Caco-2 (cell line): ENCODE measurements at places on chromosomes 5 and 9.

- no peak for DNase-seq
Observed at GRCh38 chr5:126658561-126658960, 57.8 kb downstream of the PHAX start.

DNA sequence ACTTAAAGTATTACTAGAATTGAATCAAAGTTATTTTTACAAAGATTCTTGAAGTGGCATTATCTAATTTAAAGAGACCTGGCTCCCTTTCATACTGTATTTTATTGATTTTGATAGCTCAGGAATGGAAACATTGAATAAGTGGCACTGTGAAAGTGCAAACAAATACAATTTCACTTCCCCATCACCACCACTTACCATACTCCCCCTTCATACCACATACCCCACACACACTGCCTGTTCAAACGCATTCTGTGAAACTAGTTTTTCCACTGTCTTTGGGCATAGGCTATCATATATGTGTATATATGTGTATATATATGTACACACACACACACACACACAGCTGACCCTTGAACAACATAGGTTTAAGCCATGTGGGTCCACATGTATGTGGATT is 62.1 kb upstream of the ATG10 start:
- no peak for DNase-seq

DNA sequence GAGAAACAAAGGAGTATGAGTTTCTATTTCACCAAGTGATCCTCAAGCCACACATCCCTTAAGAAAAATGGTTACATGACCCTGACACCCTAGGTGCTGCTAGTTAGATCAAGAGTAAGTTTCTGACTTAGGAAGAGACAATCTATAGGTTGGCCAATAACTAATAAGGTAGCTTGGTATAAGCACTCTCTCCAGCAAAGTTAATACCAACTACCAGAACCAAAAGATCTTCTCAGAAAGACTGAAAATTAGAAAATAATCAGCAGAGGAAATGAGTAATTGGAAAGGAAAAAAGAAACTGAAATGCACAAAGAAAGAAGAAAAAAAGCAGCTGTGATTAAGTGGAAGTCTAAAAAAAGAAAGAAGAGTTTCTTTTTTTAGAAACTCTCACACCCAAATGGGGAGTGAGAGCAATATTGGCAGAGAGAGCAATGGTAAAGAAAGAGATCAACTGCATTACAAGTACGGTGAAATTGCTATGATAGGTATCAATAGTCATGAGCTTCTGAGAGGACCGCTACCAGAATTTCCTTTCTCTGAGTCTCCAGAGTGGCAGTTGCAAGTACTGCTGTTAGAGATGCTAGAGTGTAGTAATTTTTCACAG is 195.5 kb downstream of the TMEM167A start:
- DNase-seq, result no peak

DNA sequence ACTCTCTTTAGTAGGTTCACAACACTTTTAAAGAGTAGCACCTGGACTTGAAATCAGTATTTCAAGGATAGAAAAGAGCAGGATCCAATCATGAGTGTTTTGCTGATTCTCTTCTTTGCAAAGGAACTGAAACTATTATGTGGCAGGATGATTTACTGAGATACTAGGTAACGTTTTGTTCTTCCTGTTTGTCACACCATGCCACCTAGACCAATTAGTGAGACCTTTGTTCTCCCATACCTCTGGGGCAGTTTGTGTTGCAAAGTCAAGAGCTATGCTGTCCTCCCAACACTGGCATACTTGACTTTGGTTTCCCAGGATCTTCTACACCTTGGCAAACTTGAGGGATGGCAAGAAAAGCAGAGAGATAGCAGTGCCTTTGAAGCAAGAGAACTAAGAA is 43.4 kb downstream of the PPP1R2B start:
- DNase-seq, result no peak

DNA sequence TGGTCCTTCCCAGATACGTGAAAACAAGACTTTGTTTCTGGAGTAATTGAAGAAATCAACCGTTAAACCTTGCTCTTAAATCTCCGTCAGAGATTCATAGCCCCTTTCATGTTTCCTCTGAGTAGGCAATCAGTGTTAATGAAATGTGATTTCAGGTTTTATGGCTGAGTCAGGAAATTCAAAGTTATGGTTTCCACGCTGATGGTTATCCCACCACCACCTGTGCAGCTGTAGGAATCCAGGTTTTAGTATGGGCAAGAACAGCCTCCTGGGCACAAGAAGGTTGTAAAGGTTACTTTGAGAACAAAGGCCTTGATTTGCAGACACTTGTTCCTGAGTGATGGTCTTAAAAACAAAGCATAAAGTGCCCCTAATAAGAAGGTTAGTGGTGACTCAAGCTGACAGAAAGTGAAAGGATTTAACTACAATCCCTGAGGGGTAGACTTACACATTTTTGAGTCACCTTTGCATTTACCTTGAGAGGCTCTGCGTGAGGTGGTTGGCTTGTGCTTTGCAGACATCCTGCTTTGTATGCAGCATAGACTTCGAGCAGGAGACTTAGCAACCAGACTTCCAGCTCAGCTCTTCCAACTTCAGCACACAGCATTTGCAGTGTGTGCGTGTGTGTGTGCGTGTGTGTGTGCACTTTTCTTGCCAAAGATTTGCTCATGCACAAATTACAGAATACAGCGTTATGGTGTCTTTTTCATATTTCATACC is 159.6 kb downstream of the TLE4 start:
- DNase-seq, result no peak

DNA sequence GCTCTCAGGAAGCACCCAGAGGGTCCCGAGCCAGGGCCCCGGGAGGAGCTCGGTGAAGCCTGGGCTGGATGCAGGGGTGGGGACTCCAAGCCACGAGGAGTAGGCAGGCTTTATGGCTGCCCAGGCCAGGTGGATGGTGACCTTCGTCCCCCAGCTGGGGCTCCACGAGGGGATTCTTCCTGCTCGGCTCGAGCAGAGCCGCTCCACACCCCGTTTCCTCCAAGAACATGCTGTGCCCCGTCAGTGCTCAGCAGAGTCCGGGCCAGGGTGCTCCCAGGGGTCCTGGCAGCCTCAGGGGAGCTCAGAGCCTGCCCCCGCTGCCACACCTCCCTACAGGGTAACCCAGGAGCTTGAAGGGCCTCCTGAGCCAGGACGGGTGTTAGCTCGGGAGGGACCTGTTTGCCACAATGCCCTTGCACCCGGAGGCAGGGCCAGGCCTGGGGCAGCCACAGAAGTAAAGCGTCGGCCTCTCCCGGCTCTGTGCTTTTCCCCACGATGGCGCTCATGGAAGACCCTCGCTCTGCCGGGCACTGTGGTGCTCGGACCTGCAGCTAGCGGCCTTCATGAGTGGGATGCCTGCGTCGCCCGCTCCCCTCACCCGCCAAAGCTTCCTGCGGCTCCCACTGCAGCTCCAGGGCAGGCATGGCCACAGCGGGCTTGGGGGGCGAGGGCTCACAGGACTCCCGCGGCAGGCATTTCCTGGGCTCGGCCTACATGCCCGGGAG is 86.8 kb downstream of the KCNT1 start:
- DNase-seq, result no peak

DNA sequence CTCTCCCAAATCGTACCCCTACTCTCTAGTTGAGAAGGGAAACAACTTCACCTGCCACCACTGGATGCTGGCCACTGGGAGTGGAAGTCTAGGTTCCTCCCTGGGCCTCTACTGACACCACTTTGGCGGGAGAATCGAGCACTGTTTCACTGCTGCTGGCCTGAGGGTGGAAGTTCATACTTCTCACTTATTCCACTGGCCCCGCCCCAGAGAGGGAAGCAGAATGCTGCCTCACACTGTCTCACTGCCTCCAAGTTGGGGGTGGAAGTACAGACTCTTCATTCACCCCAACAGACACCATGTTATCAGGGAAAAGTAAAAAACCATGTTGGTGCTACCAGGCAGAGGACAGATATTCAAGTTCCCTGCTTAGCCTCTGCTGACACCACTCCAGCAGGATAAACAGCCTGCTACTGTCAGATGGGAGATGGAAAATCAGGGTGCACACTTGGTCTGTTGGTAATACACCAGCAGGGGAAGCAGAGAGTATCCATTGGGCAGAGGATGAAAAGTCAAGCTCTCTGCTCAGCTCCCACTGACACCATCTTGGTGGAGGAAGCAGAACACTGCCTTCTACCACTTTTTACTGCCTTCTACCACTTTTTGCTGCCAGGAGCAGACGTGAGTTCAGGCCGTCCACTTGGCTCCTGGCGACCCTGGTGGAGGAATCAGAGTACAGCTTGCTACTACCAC is 159.4 kb downstream of the SIL1 start:
- no peak for DNase-seq

GRCh38 chr9:133284362-133284761 is 9.4 kb upstream of the ABO start:
- DNase-seq, result no peak

GRCh38 chr5:88545338-88545737 is 276.7 kb upstream of the TMEM161B start:
- DNase-seq, result no peak

GRCh38 chr9:26034786-26035185 is 356.5 kb upstream of the TUSC1 start:
- no peak for DNase-seq

- no peak for DNase-seq
Observed at GRCh38 chr5:6752782-6753181, 39.5 kb downstream of the TENT4A start.

- DNase-seq, result no peak
Observed at GRCh38 chr9:86185872-86186271, 73.6 kb downstream of the C9orf153 start.

GRCh38 chr9:87670572-87671264 is 55.2 kb upstream of the CTSL start:
- DNase-seq, result no peak

- DNase-seq, result no peak
Observed at GRCh38 chr5:136127560-136127959, 5.1 kb upstream of the SMAD5 start.

- DNase-seq, result no peak
Observed at GRCh38 chr5:61813361-61813760, 481.3 kb downstream of the ZSWIM6 start.

- DNase-seq, result no peak
Observed at GRCh38 chr9:93218161-93218560, 34.2 kb downstream of the WNK2 start.

DNA sequence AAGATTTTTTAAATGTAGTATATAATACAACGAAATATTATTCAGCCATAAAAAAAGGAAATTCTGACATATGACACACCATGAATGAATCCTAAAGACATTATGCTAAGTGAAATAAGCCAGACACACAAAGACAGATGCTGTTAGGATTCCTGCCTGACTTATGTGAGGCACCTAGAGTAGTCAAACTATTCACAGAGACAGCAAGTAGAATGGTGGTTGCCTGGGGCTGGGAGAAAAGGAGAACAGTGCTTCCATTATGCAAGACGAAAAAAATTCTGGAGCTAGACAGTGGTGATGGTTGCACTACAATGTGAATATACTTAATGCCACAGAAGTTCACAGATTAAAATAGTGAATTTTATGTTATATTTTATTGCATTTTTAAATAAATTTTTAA is 66.8 kb downstream of the SPOCK1 start:
- no peak for DNase-seq

DNA sequence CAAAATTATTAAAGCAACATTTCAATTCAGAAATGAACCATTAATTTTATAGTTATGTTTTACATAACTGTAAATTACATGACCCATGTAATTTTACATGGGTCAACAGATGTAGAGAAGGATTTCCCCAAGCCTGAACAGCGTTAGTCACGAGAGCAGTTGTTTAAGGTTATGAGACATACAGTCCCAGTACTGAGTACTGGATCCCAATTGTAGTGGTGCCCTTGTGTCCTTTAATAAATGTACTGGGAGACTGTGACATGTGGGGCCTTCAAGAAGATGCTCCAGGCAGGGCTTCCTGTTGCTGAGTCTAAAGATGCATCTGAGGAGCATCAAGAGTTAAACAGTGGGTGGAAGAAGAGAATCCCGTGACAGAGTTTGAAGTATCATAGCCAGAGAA is 125.5 kb upstream of the ZNF462 start:
- DNase-seq, result no peak
